Activated CD4-positive, CD25-positive, alpha-beta regulatory T cell treated with anti-CD3 and anti-CD28 coated beads, Interleukin-2, amount 50 U/mL, for 16 hours (primary cell): ENCODE measurements at places on chromosomes 4 and X.

DNA sequence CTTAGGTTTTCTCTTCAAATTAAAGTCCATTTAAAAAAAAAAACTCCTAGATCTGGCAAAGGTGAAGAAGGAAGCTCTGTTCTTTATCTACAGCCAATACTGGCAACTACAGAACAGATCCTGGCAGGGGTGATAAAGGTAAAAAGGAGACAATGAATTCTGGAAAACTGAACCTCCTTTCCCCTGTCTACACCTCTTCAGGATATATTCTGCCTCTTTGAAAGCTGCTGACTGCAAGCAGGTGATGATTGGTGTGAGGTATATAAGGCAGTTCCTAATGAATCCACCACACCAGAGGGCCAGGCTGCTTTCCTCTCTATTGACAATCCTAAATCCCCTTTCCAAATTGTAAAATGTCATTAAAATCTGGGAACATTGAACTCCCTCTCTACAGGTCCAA is 370.1 kb downstream of the PPP3CA start:
- no peak for DNase-seq

DNA sequence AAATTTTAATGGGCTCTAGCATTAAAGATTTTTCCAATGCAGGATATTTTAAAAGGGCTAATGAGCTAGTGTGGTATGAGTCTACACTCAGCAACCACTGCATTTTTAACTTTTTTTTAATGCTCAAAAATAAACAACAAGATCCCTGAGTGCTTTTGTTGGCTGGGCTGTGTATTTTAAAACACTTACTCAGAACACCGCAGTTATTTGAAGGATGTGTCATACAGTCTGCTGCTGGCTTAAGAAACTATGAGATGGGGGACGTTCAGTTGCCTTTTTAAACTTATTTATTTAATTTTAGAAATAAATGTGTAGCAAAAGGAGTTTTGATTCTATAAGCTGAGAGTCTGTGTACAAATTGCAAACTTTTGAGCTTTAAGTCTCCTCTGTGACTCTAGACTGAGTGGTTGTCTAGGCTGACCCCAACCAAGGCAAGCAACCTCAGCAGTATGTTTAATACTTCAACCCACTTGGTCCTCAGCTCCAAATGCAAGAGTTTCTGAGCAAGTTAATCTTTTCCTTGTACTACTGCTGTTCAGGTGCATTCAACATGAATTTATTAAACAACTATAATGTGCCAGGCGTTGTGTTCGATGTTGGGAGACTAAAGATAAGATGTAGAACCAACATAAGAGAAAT is 278.6 kb upstream of the DIPK2B start:
- no peak for DNase-seq

GRCh38 chrX:153968754-153969124 is 2.9 kb downstream of the HCFC1 start:
- no peak for DNase-seq

DNA sequence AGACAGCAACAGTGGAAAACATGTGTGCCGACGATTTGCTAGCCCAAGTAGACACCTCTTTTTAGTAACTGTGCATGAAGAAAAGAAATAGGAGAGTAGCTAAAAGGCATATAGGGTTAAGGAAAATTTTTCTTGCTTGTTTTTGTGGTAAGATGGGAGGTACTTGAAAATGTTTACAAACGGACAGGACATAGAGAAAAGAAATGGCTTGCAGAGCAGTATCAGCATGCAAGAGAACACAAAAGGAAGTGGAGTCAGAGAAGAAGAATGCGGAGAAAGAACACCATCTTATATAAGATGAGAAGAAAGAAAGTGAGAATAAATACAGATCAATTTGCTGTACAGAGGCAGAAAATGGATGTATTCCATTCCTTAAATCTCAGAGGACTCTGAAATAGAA is 263.7 kb upstream of the ETNPPL start:
- DNase-seq: no peak

DNA sequence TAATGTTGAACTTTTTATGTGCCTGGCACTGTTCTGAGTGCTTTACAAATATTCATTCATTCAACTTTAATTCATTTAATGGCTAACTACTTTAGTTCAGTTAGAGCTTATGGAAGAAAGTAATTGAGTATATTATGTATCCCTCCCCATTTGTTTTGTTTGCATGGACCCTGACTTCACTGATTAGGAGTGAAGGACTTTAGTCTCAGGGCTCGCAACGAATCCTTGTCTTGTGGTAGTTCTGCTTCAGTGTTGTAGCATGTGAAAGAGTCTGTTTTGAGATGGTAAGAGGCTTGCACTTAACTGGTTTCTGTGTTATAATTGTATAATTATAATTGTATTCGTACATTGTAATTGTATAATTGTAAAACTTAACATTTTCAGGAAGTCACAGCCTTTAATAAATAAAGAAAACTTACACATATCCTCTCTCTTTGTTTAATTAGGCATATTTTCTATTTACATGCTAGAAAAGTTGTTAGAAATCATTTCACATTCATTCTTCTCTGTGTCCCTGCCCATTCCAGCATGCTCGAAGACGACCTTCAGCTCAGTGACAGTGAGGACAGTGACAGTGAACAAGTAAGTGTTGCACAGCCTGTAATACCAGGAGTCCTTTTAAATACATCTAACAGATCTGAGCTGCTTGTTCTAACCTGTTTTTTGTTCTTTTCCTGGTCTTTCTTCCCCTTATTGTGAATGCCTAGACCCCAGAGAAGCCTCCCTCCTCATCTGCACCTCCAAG is 115.1 kb downstream of the KLHL8 start:
- no peak for DNase-seq
